Retinal pigment epithelial cell (primary cell): ENCODE measurements at places on chromosomes 6 and 20.

DNA sequence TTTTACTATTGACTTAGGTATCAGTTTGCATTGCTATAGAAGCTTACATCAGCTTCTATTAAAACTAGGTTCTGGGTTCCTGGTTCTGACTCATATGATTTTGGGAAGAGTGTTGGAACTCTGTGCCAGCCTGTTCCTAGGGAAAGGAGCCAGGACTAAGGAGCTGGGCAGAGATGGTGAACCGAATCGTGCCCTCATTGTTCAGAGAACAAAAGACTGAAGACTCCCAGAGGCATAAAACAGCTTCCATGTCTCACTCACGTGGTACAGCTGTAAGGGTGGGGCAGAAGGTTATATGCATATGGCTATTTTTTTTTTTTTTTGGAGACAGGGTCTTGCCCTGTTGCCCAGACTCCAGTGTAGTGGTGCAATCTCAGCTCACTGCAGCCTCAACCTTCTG lies 89.1 kb upstream of the THBS2 start:
- DNase-seq: no peak

GRCh38 chr6:27148404-27148795 lies 99.1 kb upstream of the PRSS16 start:
- DNase-seq: no peak

GRCh38 chr6:106612671-106613416 lies 16.5 kb downstream of the RTN4IP1 start:
- DNase-seq: no peak

GRCh38 chr6:36033935-36034334 lies 6.3 kb downstream of the MAPK14 start:
- DNase-seq: no peak

- no peak for DNase-seq
Measured at GRCh38 chr6:167804281-167805013, 22.3 kb upstream of the AFDN start.

DNA sequence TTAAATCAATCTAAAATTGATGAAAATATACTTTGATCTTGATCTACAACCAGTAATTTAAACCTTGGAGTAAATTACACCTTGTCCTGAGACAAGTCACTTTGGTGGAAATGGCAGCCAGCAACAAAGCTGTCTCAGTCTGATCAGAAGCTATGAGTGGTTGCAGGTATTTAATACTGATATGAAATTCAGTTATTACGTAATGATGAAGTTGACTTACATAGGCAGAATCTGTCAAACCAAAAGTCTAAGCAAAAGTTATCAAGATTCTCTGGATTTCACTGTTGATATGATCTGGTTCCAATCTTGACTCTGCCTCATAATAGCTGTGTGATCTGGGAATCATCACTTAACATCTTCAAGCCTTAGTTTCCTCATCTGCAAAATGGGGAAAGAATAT lies 27.6 kb upstream of the GSTA5 start:
- no peak for DNase-seq

GRCh38 chr6:43849844-43850243 lies 79.8 kb downstream of the VEGFA start:
- no peak for DNase-seq

GRCh38 chr6:57324538-57324937 lies 7.1 kb downstream of the PRIM2 start:
- DNase-seq: no peak

DNA sequence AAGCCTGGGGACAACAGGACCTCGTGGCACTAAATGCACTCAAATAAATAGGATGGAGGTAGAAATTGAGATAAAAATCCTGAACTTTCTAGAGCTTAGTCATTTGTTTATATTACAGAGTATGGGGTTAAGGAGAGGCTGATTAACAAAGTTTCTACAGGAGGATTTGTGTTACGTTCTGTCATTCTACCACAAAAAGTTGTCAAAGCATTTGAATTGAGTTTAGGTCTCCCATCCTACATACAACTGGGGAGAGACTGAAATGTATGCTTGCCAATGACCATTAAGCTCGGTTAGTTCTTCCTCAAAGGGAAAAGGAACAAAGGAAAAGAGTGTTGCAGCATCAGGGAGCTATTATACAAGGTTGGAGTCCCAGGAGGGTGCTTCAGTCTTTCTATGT lies 597.9 kb downstream of the COL12A1 start:
- DNase-seq: no peak
